Activated naive CD8-positive, alpha-beta T cell treated with anti-CD3 and anti-CD28 coated beads for 36 hours (primary cell): ENCODE measurements at places on chromosomes 11 and 22. TPM values are rescaled to one million over a fixed set of nuclear protein-coding genes. Genes with fewer than 3 reads are reported as not detected.

GRCh38 chr11:58134151-58134550 is 8.8 kb upstream of the OR9I1 start:
- H3K4me1 ChIP-seq: no peaks in the 10 kb centered on the region
- H3K27ac ChIP-seq: no peak overlapping the region
- H3K27me3 ChIP-seq: no peaks in the 10 kb centered on the region
- no peak overlapping the region for H3K4me3 ChIP-seq
- DNase-seq: no peak

DNA sequence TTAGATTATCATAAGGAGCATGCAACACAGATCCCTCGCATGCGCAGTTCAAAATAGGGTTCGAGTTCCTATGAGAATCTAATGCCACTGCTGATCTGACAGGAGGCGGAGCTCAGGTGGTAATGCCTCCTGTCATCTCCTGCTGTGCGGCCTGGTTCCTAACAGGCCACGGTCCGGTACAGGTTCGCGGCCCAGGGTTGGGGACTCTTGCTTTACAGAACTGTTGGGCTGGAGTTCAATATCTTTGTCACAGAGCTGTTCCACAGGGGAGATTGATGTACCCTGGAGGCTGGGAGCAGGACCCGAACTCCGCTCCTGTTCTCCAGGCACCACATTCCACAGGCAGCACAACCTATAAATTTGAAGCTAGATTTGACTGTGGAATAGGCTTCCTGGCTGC is 358.1 kb upstream of the NARS2 start:
- H3K4me1 ChIP-seq: no peaks in the 10 kb centered on the region
- no peaks in the 10 kb centered on the region for H3K36me3 ChIP-seq
- DNase-seq: no peak

- H3K27me3 ChIP-seq: peaks cover 24% of the 10 kb centered on the region
- H3K4me3 ChIP-seq: no peak overlapping the region
- no peak overlapping the region for H3K27ac ChIP-seq
- H3K36me3 ChIP-seq: no peaks in the 10 kb centered on the region
Measured at GRCh38 chr11:20213790-20214189, 53.5 kb upstream of the DBX1 start.

LGR4 gene
- 0.06 TPM for total RNA-seq

DNA sequence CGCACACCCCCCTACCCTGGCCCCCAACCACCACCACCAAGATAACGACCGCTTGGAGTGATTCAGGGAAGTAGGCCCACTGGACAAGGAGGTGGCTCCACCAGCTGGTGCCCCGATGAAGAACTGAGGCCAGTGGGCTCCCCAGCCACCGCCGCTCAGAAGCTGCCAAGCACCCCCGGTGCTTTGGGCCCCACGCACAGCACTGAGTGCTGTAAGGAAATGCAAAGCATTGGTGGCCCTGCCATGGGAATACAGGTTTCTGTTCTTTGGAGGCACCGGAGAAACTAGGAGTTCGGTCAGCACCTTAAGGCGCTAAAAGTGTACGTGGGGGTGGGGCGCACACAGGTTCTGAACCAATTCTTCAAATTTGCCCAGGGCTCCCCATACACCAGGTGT is 664 bp upstream of the PRSS23 start:
- no peak for DNase-seq
- H3K36me3 ChIP-seq: peaks cover 4% of the 10 kb centered on the region
- no peak overlapping the region for H3K4me3 ChIP-seq
- H3K4me1 ChIP-seq: peaks cover 24% of the 10 kb centered on the region

DNA sequence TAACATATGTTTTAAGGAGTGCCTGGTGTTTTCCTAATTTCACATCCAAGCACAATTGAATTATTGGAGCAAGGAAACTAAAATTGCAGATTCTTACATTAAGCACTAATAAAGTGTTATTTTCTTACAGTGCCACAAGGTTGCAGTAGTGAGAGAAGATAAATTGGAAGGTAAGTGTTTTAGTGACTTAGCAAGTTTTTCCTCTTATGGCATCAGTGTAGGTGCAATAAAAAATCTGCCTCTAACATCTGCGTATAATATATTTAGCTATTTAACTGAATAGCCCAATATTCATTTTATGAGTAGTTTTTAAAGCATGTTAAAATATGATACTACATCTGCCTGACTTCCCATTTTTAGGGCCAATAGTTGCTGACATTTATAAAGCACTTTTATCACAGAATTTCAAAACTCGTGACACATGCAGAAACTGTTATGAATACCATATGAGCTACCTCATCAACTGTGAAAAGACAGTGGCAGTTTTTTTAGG is 19.0 kb downstream of the POLD3 start:
- H3K27ac ChIP-seq: no peak overlapping the region
- peaks cover 2% of the 10 kb centered on the region for H3K4me1 ChIP-seq
- no peak overlapping the region for H3K4me3 ChIP-seq
- no peaks in the 10 kb centered on the region for H3K27me3 ChIP-seq
- no peak for DNase-seq

GRCh38 chr11:61555978-61556377 is 24.9 kb downstream of the SYT7 start:
- no peak overlapping the region for H3K27ac ChIP-seq
- no peak for DNase-seq
- peaks cover 5% of the 10 kb centered on the region for H3K4me1 ChIP-seq
- no peak overlapping the region for H3K4me3 ChIP-seq
- H3K36me3 ChIP-seq: no peaks in the 10 kb centered on the region

RAB3IL1 gene
- not detected for total RNA-seq

MMP12 gene
- total RNA-seq: not detected

DNA sequence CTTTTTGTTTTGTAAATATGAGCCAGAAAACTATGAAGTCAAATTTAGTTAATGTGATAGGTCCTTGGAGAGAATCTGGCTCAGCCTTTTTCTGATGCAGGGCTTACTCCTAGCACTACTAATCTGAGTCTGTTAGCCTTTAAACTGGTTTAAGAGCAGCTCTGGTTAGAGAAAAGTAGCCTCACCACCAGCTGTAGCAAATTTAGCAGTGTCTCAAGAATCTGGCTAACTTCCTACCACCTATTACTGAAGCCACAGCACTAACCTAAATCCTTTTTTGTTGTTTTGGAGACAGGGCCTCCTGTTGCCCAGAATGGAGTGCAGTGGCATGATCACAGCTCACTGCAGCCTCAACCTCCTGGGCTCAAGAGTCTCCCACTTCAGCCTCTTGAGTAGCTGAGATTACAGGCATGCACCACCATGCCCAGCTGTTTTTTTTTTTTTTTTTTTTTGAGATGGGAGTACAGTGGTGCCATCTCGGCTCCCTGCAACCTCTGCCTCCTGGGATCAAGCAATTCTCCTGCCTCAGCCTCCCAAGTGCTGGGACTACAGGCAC is 13.9 kb downstream of the RBM4B start:
- no peak for DNase-seq
- no peaks in the 10 kb centered on the region for H3K27me3 ChIP-seq
- H3K36me3 ChIP-seq: peaks cover 12% of the 10 kb centered on the region
- H3K27ac ChIP-seq: no peak overlapping the region

ARHGAP42 gene
- 0.58 TPM for total RNA-seq

- no peaks in the 10 kb centered on the region for H3K36me3 ChIP-seq
- no peak overlapping the region for H3K4me3 ChIP-seq
- no peaks in the 10 kb centered on the region for H3K4me1 ChIP-seq
Measured at GRCh38 chr11:27420217-27420616, 52.4 kb downstream of the LGR4 start.

DNA sequence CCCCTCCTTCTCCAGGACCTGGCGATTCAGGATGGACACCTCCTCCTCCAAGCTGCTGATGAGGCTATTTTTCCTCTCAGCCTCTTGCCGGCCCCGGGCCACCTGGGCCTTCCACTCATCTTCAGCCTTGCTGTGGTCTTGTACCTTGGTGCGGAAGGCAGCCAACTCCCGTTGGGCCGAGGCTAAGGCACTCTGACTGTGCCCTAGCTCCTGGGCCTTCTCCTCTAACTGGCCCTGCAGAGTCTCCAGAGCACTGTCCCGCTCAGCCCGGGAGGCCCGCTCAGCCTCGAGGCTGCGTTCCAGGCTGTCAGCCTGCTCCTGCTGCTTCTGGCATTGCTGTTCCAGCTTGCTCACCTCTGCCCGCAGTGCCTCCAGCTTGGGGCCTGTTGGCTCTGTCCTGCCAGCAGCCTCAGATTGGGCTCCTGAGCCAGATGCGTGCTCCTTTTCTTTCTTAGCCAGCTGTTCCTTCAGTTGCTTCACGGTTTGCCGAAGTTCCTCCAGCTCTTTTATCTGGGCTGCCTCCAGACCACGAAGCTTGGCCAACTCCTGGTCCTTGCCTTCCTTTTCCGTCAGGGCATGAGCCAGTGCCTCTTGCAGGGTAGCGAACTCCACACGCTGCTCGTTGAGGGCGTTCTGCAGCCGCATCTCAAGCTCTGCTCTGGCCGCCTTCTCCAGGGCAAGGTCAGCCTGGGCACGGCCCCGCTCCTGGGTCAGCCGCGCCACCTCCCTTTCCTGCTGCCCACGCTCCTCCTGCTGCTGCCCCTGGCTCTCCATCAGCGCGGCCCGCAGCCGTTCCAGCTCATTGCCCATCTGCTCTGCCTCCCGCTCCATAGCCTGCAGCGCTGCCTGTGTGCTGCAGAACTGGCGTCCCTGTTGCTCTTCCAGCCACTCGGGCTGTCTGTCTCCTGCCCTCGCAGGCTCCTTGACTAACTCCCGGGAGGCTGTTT is 15.3 kb downstream of the IL18BP start:
- no peak overlapping the region for H3K4me3 ChIP-seq
- DNase-seq: no peak
- H3K4me1 ChIP-seq: no peaks in the 10 kb centered on the region
- peaks cover 19% of the 10 kb centered on the region for H3K36me3 ChIP-seq
- no peaks in the 10 kb centered on the region for H3K27me3 ChIP-seq
